ENCODE measurements at places on chromosomes 16 and 17.

GRCh38 chr16:74999609-75000480 lies 1.0 kb downstream of the ZNRF1 start:
- peak; percentile 49 for DNase-seq

DNA sequence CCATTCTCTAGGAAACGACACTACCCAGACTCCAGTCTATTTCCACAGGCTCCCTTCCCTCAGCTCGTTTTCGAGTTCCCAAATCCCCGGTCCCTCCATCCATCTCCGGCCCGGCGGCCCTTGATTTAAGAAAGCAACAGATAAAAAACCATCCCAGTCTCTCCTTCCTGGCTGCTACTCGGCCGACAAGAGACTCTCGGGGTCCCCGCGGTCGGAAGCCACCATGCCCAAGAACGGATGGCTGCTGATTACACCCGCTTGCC lies 182 bp downstream of the RPL26 start:
- DNase-seq: no peak

DNA sequence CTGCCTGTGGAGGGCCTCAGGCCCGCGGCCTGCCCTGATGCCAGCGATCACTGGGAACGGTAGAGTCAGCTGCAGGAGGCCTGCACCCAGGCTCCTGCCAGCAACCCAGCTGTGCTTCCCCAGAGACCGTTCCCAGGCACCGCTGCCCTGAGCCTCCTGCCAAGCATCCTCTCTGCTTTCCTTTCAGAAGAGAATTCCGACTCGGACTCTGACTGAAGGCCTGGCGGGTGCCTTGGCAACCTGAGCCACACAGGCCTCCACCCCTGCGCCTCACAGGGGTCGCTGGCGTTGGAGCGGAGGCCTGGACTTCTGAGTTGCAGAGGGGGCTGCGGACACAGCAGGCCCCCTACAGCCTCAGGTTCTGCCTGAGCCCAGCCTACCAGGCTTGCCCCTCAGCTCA lies 7.9 kb downstream of the CMTM3 start:
- no peak for DNase-seq

- DNase-seq: no peak
These were observed 46.9 kb upstream of the TAC4 start for GRCh38 chr17:49894761-49895160.

DNA sequence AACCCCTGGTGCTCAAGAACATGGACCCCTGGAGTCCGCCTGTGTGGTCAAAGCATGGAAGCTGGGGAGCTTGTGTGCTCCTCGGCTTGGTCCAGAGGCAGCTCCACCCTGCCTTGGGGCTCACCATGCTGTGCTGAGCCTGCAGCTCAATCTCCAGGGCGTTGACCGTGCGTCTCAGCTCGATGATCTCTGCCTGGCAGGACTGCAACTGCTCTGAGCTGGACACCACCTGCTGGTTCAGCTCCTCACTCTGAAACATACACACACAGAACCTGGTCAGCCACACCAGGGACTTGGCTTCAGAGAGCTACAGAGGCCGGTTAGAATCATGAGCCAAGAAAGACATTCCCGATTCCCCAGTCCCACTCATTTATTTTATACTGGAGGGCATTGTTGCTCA lies 2.7 kb downstream of the KRT35 start:
- no peak for DNase-seq

DNA sequence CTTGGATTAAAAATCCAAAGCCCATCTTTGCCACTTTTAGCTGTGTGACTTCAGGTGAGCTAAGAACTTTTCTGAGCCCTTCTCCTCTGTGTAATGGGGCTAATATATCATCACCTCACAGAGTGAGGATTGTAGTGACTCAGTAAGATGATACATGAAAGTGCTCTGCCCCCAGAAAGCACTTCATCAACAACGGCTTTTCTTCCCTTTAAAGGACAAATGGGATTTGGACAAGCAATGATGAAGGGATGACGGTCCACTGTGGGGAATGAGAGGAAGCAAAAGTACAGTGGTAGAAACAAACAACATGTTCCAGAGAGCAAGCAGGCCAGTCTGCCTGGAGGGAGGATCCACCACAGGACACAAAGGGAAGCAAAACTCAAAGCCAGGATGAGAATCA lies 14.3 kb upstream of the TMED6 start:
- no peak for DNase-seq

DNA sequence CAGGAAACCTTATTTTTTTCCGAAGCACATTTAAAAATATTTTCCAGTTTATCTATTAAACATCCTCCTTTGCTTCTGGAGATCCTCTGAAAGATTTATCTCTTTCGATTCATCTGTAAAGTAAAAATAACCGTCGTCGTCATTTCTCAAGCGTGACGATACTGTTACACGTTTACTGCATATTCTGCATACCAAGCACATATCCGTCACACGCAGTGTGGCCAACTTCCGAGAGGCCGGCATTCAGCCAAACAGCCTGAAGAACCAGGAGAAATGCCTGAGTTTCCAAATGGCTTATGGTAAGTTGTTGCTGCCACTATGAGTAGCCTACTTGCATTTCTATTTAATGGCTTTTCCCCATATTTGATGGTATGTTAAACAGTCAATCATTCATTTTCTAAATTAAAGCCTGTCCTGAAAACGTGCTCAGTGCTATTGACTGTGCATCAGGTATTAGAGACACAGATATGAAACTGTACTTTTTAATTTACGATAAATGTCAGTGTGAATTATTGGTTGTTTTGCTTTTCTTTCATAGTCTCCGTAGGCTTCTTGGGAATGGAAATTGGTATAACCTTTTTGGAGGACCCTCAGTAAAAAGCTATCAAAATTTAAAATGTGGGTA lies 275.7 kb downstream of the WWOX start:
- DNase-seq: no peak

GRCh38 chr16:20937736-20938135 lies 37.2 kb downstream of the LYRM1 start:
- DNase-seq: no peak

- no peak for DNase-seq
These were observed 317.4 kb downstream of the SNX29 start for GRCh38 chr16:12293913-12294312.

DNA sequence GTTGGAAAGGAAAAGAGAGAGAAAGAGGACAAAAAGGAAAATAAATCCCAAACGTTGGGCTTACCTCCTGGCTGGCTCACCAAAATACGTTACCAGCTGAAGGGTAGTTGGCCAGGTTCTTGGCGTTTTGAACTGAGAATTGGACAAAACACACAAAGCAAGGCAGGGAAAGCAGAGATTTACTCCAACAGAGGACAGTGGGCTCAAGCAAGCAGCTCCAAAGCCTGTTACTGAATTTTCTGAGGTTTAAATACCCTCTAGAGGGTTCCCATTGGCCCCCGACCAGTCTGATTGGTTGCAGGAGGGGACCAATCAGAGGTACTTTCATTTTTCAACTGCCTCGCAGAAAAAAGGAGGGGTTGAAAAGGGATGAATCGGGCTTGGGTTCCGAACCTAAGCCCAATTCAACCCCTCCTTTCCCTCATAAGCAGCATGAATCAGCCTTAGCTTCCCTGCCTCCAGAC lies 55.6 kb upstream of the ALOX12 start:
- DNase-seq: no peak

DNA sequence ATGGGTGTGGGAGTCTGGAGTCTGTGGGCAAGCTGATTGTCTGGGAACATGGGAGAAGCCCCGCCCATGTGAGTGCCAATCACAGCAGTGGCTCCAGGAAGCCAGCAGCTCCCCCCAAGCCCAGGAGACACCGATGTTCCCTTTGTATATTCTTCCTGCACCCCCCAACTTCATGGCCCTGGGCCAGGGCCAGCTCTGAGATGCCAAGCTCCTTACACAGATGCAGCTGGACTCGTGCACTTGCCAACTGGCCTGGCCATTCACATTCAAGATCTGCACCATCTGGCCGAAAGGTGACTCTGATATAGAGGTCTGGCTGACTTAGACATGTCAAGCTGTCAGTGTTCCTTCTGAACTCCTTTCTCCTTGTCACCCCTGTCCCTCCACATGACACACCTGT lies 50.5 kb downstream of the CACNG5 start:
- no peak for DNase-seq

All from activated T-cell treated with anti-CD3 and anti-CD28 coated beads for 48 hours (primary cell).